Naive thymus-derived CD8-positive, alpha-beta T cell (primary cell): ENCODE measurements at places on chromosomes 7 and 10. TPM values are rescaled to one million over a fixed set of nuclear protein-coding genes. Genes with fewer than 3 reads are reported as not detected.
A peak's percentile ranks its signal among the peaks of the same experiment; 100 is the strongest.

DNA sequence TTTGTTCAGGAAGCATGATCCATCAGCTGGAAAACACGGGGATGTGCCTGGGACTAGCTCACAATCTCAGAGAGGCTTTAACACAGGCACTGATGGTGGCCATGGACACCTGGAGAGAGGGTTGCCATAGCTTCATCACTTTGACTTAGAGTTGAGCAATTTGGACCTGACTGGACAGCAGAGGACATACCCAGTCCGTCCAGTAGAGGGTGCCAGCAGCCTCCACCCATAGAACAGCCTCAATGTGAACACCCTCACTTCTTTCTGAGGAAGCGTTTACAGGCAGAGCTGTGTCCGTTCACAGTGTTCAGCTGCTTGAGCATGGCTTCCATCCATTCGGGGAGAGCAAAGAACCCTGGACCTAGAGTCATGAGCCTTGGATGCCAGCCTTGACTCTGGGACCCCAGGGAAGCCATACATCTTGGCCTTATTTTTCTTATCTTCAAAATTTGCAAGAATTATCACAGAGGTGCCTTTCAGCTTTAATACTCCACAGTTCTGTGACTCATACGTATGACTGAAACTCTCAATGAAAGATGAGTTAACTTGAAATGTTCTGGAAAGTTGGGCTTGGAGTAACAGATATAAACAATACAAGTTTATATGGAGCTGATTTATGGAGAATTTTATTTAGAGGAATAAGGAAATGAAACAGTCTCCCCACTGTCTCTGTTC is 302.9 kb upstream of the PODXL start:
- peak; percentile 10 for DNase-seq

DNA sequence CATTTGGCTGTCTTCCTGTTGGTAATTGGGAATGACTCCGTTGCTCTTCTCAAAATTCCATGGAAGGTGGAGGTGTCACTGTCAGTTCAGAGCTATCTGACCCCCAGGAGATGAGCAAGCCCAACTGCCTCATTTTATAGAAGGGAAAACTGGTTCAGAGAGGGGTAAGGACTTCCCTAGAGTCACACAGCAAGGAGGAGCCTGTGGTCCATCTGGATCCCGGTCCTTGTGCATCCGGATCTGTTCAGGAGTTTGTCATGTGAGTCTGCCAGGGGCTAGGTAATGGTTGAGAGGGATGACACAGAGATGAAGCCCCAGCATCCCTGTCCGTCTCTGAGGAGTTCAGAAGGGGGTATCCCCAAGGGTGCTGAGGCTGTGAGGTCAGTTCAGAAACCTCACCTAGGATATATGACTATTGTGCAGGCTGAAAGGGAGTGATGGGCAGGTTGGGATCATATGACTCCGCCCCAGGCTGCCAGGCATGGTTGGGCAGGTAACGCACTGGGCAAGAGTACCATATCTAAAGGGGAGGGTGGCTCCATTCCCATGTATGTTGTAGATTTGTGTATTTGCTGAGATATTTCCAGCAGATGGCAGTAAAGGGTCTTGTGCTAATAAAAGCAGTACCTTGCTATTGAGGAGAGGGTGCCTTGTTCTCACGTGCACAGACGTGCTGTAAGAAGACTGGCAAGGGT is 16.0 kb upstream of the SLC29A3 start:
- DNase-seq = peak; percentile 32

- DNase-seq = no peak
These were observed 29.2 kb upstream of the NPFFR1 start for GRCh38 chr10:70312972-70313371.

DNA sequence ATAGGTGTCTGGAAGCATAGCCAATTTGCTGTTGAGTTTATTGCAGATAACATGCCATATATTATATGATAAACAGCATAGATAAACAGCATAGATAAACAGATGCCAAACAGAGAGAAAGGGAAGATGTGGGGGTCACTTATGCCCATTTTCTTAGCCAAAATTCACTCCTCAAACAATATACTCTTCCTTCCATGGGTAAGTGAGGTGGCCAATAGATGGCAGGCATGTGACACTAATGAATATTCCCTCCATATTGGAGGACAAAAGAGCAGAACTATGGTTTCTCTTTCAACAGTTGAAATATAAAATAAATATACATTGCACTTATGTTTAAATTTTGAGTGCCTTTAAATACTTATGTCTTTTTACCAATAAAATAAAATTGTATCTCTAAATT is 1212.8 kb downstream of the REEP3 start:
- no peak for DNase-seq

DNA sequence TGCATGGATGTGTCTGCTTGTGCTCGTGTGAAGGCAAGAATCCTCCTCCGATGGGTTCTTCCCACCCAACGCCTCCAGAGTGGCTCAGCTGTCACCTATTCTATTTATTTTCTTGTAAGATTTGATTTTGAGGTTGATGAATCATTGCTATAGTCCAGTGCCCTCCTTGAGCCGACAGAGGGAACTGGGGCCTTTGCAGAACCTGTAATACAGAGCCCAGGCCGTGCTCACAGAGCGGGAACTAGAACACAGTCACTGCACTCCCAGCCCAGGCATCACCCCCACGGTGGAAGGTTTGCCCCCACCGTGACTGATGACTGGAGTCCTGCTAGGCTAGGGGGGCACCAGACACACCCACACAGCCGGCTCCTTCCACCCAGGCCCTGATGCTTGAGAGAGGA is 2.0 kb downstream of the RARRES2 start:
- DNase-seq = no peak

- no peak for DNase-seq
These were observed at the start of gene SFRP5 for GRCh38 chr10:97771913-97772823. Gene SFRP5, minus strand, starts transcription at chr10:97771999. Its CDS starts 166 bp downstream, at chr10:97771833.

DNA sequence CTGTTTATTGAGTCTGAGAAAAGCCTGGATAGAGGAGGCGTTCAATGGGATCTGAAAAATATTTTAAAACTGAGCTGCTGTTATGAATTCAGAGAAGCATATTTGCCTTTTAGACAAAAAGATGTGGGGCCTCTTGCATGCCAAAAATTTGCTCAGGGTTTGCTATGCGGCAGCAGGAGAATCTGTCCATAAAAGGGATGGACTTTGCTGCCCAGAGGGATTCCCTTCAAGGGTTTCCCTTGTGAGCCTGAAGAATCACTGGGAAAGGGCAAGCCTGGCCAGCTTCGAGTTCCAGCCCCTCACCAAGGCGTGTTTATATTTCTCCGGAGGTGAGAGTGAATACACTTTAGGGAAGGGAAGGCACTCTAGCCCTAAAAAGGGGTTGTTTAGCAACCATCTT is 55.5 kb upstream of the CALD1 start:
- DNase-seq = no peak

The PRKAR2B gene
- total RNA-seq = 0.62 TPM

The PSAP gene
- 206 TPM for total RNA-seq
